ENCODE measurements at places on chromosomes 4 and X.

DNA sequence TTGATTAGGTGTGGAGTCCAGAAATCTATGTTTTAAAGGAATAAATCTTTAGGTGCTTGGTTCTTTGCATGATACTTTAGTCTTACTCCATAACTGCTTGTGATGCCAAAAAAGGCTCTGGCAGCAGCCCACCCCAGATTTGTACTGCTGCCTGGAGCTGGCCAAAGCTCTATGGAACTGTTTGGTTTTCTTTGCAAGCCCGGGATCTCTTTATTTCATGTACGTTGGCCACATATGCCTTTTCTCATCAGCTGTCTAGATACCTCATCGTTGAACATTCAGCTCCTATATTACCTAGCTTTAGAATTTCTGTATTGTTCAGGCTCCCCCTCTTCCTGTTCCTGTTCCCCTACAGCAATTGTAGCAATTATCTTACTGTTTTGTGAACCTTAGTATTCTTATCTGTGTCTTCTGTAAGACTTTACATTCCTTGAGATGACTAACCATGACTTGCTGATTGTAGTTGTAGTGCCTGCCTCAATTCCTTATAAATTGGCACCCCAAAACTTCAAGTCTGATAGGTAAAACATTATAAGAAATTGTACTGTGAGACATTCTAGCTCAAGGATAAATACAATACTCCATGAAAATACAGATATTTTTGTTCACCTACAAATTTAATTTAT, 199.4 kb upstream of the GPRIN3 start:
- no peak for DNase-seq

GRCh38 chrX:100946299-100946927, 17.7 kb upstream of the XKRX start:
- peak; percentile 56 for DNase-seq

GRCh38 chr4:73421708-73422457, 14.1 kb upstream of the AFP start:
- no peak for DNase-seq

GRCh38 chr4:3765271-3766035, 732 bp upstream of the ADRA2C start:
- peak; percentile 81 for DNase-seq

DNA sequence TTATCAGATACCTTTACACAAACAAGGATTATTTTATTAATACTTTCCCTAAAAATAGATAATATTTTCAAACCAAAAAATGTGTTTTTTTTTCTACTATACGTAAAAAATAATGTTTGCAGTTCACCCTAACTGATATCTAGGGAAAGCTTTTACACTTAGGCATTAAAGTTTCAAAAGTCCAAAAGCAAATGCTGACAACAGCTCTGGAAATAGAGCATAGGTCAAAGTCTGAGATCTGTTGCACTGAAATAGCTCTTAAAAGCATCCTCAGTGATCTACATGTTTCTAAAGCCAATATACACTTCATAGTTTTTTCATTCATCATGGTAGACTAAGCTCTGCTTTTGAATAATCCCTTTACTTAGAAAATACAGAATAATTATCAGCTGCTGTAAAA, 222.8 kb downstream of the TRAM1L1 start:
- no peak for DNase-seq

DNA sequence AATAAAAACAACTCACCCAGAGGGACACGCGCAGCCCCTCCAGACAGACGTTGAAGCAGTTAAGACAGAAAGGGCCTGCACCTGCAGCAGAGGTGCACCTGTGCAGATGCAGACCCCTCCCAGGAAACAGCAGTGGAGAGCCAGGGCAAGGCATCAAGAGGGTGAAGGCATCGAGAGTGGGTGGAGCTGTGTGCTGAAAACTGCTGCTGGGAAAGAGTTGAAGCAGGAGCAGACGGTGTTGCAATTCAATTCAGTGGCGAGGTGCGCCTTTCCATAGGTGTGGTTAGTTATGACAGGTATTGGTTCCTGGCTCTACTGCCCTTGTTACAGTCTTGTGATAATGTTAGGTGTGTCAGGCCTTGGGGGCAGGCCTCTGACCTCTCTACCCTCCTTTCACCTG, 16.7 kb downstream of the LETM1 start:
- no peak for DNase-seq

- no peak for DNase-seq
These were observed 43.4 kb downstream of the GABRB1 start for GRCh38 chr4:47074816-47075215.

DNA sequence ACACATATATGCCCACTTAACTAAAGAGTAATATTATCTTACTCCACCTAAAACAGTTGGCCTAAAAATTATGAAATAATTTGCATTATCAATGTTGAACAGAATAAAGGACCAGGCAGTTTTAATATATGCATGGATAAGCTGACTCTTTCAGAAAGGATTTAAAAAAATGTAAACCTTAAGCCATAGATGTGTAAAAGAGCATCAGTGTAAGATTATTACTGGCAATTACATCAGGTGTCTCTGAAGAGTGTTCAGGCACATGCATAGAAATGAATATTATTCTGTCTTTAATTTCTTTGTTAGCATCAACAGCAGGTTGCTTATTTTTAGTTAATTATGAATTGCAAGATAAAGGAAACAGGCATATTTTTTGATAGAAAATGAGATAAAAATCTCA, 1353.8 kb downstream of the C4orf33 start:
- DNase-seq, result no peak

DNA sequence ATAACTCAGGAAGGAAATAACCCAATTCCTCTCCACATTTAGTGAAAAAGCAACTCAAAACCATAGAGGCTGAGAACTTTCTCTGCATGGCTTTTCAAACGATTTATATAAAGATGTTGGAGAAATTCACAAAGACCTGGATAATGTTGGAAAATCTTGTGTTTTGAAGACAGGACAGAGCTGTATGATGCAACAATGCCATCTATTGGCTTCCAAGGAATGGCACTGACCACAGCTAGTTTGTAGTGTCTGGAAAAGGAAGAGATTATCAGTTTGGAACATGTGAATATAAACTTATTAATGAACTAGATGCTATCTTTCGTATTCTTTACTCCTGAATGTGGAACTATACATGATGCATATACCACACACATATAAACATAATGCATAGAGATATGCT, 503.6 kb downstream of the IL1RAPL1 start:
- peak; percentile 0 for DNase-seq

GRCh38 chrX:105229146-105229545, 8.7 kb upstream of the TEX13A start:
- no peak for DNase-seq

DNA sequence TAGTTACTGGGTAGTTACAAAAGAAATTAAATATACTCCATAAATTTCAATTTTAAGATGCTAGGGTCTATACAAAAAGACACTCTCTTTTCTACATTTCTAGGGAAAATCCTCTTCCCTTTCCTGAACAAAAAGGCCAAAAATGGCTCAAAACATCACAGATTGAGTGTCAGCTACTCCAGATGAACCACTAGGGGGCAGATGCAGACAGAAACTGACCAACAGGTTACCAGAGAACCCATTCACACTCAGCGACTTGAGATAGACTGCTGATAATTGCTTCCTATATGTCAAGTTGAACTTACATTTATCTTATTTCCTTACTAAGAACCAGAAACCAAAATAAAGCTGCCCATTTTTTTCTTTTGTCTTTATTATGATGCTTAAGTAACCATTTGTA, 83.4 kb upstream of the MID1IP1 start:
- peak; percentile 22 for DNase-seq

DNA sequence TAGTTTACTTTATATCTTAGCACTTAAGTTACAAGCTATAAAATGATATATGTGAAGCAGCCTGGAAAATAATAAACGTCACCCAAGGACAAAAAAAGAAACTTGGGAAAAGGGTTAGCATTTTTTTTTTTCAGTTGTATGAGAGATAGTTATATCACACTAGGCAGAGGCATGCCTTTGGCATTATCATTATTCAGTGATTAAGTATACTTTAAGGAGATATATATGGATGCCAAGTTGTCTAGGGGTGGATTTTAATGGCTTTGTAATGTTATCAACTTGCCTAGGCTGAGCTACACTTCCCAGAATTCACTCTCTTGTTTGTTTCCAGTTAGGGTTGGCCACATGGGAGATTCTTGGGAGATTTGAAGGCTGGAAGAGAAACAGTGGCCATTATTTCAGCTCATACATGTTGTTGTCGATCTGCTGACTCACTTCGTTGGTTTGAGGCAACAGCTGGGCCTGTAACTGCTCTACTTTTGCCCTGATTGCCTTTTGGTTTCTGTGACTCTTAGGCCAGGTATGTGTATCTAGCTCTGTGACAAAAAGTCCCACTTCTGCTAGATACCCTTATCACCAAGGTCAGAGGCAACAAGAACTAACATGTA, 11.5 kb upstream of the SRPX start:
- peak; percentile 46 for DNase-seq

DNA sequence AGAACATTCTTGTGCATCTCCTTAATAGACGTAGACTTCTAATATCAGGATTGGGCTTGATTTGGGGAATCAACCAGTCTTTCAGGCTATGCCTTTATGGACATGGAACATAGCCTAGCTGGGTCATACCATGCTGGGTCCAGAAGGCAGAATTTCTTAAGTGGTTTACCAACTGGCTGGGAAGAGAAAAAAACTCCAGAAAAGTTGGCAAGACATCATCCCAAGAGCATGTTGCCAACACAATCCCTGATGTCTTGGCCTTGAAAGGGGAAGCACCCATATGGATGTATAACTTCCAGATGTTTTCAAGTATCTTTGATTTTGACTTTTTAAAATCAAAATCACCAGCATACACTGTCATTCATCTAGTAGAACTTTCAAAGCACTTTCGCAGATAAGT, 138.0 kb upstream of the FGF13 start:
- no peak for DNase-seq

- peak; percentile 54 for DNase-seq
These were observed 695 bp downstream of the MTM1 start for GRCh38 chrX:150569155-150569477.

GRCh38 chrX:445727-446126, 59.0 kb upstream of the PPP2R3B start:
- DNase-seq, result no peak

DNA sequence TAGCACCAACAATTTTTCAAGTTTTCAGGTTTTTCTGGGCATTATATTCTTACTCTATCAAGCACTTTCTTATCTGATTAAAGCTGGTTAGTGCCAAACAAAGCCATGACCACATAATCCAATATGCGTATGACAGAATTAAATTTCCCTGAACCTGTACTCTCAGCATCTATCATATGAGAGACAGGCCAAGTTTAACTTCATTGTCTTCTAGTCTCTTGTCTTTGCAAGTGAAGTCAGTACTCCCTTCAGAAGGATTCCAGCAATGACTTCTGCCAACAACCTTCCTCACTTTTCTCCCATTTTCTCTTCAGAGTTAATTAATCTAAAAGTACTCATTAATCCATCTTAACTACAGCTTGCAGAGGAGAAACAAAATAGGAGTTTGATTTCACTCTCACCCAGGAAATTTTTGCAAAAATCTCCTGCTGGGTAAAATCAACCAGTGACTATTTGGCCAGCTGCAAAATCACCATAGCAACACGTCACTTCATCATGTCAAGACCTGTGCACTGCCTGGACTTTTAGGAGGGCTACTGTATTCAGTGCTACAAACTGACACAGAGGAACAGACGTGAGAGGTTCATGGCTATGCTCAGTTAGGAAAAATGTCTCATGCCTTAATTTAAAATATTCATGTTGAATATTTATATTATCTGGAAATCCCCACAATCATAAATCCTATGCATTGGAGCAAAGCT, 208.4 kb downstream of the ANTXR2 start:
- no peak for DNase-seq

- no peak for DNase-seq
These were observed 150.5 kb downstream of the RNF150 start for GRCh38 chr4:140982613-140983340.

- DNase-seq, result no peak
These were observed 89.3 kb upstream of the USP38 start for GRCh38 chr4:143095447-143095846.

GRCh38 chr4:33737726-33738125, 2506.6 kb downstream of the ARAP2 start:
- no peak for DNase-seq

DNA sequence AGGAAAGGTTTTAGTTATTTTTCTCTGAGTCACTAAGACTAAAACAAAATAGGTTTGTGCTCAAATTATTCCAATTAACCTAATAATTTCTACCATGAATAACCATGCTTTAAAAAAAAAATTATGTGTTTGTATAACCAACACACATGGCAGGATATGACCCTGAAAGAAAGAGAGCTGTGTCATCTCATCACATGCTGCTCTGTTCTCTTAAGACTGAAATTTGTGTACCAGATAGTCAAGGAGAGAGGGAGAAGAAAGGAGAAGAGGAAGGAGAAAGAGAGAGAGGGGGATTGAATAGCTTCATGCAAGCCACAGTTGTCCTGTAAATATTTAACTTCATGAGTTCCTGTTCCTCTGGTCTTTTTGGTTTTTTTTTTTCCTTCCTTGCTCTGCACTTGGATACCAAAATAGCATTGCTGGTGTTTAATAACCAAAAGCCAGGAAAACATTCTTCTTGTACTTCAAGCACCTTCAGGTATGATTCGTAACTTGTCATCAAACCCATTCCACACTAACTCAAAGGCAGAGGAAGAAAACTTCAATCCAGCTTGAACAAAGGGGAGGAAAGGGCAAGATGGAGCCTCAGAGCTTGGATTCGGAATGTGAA, 6.4 kb upstream of the PROM1 start:
- DNase-seq, result no peak

DNA sequence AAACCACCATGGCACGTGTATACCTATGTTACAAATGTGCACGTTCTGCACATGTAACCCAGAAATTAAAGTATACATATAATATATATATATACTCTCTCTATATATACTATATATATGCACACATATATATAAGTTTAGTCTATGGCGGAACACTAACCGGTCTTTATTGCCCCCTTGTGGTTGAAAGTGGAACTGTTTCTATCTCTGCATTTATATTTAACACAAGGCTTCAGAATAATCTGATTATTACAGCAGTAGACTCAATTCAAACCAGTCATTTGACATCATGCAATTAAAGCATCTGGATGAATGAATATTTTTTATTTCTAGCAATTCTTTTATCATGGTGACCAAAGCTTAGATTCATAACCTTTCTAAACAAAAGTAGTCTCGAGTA, 14.6 kb downstream of the RAB9B start:
- peak; percentile 43 for DNase-seq

DNA sequence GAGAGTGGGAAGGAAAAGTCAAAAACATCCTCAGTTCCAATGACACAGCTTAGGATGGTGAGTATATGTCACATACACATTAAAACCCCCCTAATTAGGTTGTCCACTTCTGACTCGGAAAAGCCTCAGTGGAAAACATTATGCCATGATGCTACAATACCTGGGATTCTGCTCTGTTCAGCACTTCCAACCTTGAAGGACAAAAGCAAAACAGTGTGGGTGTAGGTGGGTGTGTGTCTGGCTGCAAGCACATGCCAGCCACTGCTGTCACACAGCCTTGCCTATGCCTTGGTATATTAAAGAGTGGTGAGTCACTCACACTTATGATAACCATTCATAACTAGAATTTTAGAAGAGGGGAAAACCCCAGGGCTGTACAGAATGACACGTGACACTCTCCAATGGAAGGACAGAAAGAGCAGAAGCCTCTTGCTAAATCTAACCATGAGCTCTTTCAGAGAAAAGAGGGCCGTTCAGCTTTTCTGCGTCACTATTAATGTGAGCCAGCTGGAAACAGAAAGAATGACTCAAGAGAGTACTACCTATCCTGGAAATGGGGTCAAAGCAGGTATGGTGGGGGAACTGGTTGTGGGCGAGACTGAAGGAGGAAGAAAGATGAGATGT, 159.6 kb downstream of the TET2 start:
- no peak for DNase-seq

GRCh38 chrX:55451990-55452832, at the start of gene MAGEH1:
Gene MAGEH1 (plus strand): TSS chrX:55452127. CDS start chrX:55452375, 248 bp downstream.
- peak; percentile 87 for DNase-seq

Measured in EH (cell line).